NCI-H774 (cell line): ENCODE measurements at places on chromosomes 12 and 14.
A peak's percentile ranks its signal among the peaks of the same experiment; 100 is the strongest.

GRCh38 chr14:74563586-74564159 is 48.4 kb downstream of the LTBP2 start:
- DNase-seq: no peak

- peak; percentile 89 for DNase-seq
These were observed at the start of gene VSIG10 for GRCh38 chr12:118103601-118104382. TSS of gene VSIG10 (minus strand) at chr12:118104011. CDS start at chr12:118103671, 340 bp downstream.

- DNase-seq: no peak
These were observed 10.5 kb downstream of the TM7SF3 start for GRCh38 chr12:27003421-27004381.

GRCh38 chr14:102917469-102918211 is 4.8 kb upstream of the AMN start:
- DNase-seq: peak; percentile 7

GRCh38 chr14:20652996-20653975 is 11.8 kb upstream of the OR6S1 start:
- DNase-seq: no peak

GRCh38 chr14:69606258-69607184 is 4.9 kb upstream of the SUSD6 start:
- DNase-seq: no peak

GRCh38 chr12:65465766-65466547 is 187.5 kb downstream of the MSRB3 start:
- DNase-seq: no peak

DNA sequence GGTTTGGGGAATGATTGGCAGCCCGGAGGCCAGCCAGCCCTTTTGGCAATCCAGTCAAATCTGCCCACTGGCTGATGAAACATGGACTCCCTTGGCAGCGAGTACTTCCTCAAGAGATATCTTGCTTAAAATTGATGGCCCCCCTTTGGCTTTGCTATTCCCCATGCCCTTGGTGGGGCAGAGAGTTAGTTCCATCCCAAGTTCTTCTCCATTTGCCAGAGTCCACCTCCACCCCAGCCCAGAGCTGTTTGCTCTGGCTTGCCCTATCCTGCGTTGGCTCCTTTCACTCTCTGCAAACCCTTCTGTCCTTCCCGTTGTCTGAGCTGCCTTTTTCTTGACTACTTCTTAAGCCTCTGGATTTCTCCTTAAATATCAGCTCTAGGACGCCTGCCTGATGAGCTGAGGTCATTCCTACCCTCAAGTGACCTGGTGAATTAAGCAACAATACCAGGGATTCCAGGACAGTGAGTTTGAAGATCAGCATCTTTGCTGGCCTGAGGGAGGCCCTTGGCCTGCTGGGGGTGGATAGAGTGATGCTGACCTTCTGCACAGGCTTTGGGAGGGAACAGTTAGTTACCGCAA is 212.0 kb downstream of the CACNA1C start:
- no peak for DNase-seq

- DNase-seq: no peak
These were observed 23.6 kb upstream of the TCL1B start for GRCh38 chr14:95662376-95663186.

DNA sequence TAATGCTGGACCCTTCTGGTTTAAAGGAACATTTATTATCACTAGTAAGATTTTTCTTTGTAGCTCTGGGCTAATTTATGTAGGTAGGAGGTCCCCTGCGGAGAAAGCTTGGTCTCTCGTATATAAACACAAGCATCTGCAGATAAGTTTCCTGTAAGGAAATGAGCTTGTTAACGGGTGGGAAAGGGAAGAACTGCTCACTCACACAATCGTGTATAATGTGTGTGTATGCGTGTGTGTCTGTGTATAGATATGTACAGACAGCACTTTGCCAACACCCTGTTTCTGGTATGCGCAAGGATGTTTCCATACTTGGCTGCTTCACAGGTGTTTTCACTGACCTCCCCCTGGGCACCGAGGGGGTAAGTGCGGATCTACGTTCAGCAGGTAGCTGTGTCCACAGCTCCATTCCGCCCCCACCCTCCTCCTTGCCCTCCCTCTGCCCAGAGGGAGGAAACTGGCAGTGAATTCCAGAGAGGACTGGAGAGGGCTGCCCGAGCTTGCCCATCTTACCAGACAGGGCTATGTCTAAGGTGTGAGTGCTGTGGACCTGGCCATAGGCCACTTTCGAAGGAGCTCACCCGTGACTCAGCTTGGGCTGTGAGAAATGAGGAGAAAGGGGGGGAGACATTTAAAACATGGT is 65.2 kb downstream of the NINJ2 start:
- DNase-seq: no peak

GRCh38 chr14:94018308-94018707 is 7.8 kb upstream of the OTUB2 start:
- no peak for DNase-seq

DNA sequence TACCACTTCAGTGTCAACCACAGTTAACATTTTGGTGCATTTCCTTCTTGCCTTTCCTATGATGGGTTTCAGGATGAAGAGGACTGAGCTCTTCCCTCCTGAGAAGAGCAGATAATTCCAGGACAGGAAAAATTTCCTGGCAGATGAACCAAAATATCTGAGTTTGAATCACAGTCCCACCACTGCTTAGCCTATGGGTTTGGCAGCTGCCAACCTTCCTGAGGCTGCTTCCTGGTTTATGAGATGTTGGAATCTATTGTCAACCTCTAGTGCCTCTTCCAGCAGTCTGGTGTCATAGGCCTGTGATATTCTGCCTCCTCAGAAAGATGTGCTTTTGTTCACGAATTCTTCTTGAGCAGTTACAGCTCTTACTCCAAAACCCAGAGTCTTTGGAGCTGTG is 197.4 kb upstream of the FRMD6 start:
- no peak for DNase-seq

DNA sequence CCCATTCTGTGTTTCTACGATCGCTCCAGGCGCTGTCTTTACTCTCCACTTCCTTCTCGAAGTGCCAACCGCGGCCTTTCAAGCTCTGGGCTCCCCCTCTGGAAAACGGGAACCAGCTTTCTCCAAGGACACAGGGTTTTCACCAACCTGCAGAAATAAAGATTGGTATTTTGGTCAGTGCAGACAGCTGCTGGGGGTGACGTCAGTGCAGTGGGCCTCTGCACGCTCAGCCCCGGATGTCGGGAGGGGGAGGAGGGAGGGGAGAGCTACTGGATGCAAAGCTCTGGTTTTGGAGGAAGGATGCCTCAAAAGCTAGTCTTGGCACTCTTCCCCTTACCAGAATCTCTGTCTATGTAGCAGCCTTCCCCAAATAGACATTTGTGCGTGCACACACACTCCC is 19.9 kb downstream of the HRK start:
- peak; percentile 5 for DNase-seq

GRCh38 chr14:67673451-67673850 is 981 bp downstream of the VTI1B start:
- no peak for DNase-seq

GRCh38 chr12:62860501-62861411 is 74.2 kb downstream of the PPM1H start:
- no peak for DNase-seq

DNA sequence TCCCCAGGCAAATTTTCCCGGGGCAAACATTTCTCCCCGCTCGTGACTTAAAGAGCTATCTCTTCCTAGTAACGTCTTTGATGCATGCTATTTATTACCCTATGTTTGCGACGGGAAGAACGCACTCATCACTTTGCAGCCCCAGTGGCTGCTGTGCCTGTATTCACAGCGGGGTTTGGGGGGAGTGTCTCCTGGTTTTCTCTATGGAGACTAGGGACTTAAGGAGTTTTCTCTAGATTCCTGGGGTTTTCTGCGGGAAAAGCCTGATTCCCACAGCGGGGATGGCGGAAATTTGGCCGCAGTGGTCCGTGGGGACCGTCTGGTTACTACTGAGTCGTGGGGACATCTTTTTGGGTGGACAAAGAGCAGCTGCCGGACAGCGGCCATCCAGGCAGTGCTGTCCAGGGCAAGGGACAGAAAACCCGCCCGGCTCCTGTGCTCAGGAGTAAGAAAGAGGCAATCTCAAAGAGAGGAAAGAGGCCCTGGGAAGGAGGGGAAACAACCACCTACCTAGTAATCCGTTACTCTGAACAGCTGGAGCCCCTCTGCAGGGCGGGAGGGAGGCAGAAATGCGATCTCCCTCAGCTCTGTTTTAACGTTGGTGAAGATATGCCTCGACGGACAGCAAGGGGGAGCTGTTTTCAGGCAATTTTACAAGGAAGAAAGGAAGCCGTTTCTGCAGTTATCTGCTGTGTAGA is 771 bp upstream of the AVPR1A start:
- peak; percentile 78 for DNase-seq

DNA sequence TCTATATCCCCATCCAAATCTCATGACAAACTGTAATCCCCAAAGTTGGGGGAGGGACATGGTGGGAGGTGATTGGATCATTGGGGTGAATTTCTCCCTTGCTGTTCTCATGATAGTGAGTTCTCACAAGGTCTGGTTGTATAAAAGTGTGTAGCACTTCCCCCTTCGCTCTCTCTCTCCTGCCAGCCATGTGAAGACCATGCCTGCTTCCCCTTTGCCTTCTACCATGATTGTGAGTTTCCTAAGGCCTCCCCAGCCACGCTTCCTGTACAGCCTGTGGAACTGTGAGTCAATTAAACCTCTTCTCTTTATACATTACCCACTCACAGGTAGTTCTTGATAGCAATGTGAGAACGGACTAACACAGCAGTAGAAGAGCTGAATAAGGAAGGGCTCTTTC is 62.6 kb upstream of the VASH1 start:
- no peak for DNase-seq

DNA sequence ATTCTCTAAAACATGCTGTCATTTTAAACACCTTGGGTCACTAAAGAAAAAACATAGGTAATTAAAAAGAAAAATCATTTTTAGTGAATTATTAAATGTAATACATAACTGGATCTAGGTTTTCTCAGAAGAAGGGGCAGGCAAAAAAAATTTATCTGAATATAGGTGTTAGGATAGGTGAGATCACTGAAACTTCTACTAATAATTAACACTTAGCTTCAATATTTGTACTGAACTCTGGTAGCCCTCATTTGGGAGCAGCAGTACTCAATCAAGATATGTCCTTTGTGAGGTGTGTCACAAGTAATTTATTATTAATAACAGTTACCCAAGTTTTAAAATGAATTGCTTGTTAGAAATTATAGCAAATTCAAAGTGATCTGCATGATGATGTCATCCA is 103.6 kb downstream of the ATP23 start:
- no peak for DNase-seq

DNA sequence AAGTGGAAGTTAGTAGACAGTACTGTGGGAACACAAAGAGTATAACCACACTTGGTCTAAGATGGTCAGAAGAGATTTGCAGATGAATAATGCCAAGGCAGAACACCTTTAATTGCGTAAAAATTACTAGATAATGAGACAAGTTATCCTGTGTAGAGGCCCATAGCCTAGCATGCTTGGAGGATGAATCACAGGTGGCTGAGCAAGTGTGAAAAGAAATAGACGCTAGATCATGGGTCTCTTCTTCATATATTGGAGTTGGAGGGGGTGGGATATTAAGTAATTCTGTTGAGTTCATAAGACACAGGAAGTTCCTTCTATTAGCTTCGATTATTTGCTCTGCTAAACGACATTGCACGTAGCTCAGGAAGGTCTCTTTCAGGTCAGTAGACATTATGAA is 454.3 kb upstream of the LMO3 start:
- no peak for DNase-seq

DNA sequence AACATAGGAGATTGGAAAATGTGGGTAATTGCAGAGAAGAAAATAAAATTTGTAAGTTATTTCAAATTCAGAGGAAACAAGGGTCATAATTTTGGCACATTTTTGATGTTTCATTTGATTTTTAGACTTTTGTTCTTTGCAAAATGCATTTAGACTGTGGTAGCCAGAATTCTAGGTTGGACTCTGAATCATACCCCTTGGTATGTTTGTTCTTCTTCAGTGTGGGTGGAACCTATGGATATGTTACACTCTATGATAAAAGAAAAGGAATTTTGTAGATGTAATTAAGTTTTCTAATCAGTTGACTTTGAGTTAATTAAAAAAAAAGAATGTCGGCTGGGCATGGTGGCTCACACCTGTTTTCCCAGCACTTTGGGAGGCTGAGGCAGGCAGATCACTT is 827.0 kb downstream of the AACS start:
- DNase-seq: no peak

GRCh38 chr14:21038441-21039422 is 3.4 kb upstream of the RNASE7 start:
- peak; percentile 52 for DNase-seq

- no peak for DNase-seq
These were observed 193.3 kb downstream of the PHLDA1 start for GRCh38 chr12:75838309-75838708.

- no peak for DNase-seq
These were observed 13.9 kb downstream of the ALDH2 start for GRCh38 chr12:111780615-111781014.

DNA sequence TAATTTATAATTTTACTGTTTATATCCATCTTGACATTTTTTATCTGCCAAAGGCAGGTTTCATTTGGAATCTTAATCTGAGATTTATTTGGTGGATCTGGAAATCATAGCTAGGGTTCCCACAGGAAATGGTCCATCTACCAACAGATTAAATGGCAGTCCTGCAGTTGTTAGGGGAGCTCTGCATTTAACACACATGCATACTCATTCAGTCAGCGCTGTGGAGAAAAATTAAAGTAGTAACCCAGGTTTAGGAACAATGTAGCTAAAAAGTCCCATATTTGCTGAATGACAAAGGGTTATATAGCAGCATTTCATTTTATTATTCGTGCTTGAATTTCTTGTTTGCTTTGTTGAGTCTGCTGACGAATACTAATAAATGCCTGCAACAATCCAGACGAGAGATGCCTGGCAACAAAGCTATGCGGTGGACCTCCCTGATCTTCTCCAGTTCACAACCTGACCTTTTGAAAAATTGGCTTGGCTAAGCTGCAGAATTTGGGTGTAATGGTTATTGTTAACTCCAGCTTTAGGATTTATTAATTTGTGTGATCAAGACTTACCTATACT is 59.8 kb downstream of the MIPOL1 start:
- DNase-seq: peak; percentile 70

GRCh38 chr12:123996581-123996980 is 23.6 kb downstream of the ZNF664 start:
- DNase-seq: no peak

- DNase-seq: no peak
These were observed 3.5 kb downstream of the CLEC9A start for GRCh38 chr12:10033783-10034545.

- no peak for DNase-seq
These were observed 1003.7 kb downstream of the GALC start for GRCh38 chr14:86989285-86989684.

DNA sequence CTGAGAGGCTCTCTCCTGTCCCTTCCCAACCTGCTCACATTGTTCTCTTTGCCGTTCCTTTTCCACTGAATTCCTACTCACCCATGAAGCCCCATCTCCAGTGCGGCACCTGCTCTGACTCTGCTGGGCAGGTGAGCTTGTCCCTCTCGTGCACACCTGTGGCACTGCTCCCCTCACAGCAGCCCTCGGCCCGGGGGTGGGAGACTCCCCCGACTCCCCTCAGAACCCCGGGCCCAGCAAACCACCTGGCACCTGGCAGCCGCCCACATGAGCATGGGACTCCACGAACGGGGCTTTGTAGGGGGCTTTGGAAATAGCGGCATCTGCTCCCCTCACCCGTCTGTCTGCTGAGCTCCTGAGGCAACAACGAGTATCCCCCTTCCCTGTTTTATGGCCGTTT is 162.4 kb upstream of the PRMT8 start:
- DNase-seq: no peak
